Effector memory CD4-positive, alpha-beta T cell (primary cell): ENCODE measurements at places on chromosomes 7 and 10.

GRCh38 chr7:151624246-151624928, 104.7 kb upstream of the RHEB start:
- DNase-seq = no peak

DNA sequence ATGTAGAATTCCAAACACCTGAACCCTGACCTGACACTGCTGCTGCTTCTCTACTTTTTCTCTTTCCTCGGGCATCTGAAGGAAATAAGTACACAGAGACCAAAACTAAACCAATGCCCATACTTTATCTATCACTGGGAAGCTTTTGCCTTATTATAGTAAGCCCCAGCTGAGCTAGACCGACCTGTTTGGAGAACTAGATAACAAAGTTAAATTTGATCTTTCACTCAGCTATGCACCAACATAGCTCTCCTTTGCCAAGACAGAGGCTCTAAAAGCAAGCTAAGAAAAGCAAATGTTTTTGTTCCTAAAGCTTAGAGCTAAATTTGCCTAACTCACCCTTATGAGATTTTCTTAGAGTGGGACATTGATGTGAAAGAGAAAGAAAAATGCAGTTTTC, 39.1 kb downstream of the NHLRC2 start:
- DNase-seq = no peak

GRCh38 chr10:121065330-121065729, 214.2 kb downstream of the WDR11 start:
- no peak for DNase-seq

DNA sequence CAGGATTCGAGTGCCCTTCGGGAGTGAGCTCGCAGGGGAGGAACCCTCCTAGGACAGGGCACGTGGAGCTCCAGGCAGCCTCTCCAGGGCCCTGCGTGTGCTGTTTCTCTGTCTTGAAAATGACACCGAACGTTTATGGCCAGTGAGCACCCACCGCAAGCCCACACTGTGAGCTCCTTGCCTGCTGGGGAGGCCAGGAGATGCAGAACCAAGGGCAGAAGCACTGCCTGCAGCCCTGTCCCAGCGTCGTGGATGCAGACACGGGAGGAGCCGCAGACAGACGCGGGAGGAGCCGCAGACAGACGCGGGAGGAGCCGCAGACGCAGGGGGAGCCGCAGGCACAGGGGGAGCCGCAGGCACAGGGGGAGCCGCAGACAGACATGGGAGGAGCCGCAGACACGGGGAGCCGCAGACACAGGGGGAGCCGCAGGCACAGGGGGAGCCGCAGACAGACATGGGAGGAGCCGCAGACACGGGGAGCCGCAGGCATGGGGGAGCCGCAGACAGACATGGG, 314.4 kb downstream of the PTPRN2 start:
- no peak for DNase-seq

DNA sequence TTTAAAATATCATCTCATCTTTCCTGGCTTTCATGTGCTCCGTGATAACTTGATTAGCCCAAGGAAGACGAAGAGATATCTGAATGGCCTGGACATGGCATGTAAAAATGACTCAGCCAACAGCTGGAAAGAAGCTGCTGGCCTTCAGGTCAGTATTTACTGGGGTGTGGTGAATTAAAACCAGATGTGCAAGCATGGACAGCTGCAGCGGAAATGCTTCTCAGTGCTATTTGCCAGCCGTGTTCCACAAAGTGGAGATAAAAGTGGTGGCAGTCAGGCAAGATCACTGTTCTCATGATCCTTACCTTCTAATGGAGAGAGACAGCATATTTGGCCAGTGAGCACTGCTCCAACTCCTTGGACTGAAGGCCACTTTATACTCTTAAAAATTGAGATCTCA, 203.1 kb upstream of the VSTM2A start:
- DNase-seq = no peak

GRCh38 chr7:67571026-67571545, 574.5 kb downstream of the TYW1 start:
- DNase-seq = no peak

- DNase-seq = no peak
These were observed 33.2 kb upstream of the MKRN1 start for GRCh38 chr7:140512317-140513000.

GRCh38 chr10:75859141-75859540, 427.7 kb downstream of the LRMDA start:
- no peak for DNase-seq

DNA sequence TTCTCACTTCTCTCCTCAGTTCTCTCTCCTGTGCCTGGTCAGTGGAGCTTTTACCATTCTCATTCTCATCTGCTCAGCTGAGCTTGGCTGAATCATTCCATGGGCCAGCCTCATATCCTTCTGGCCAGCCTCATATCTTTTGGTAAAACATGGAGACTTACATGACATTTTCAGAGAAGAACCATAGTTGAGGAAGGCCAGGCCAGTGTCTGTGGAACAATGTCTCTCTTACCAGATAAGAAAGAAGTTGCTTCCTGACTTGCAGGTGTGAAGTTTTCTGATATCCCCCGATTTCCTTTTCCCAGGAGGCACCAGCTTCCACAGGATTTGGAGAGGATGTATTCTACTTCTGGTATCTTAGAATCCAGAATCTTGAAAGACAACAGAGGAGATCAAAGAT, 24.7 kb downstream of the ST7 start:
- no peak for DNase-seq

GRCh38 chr7:95546647-95547046, 49.7 kb downstream of the PDK4 start:
- DNase-seq = no peak

DNA sequence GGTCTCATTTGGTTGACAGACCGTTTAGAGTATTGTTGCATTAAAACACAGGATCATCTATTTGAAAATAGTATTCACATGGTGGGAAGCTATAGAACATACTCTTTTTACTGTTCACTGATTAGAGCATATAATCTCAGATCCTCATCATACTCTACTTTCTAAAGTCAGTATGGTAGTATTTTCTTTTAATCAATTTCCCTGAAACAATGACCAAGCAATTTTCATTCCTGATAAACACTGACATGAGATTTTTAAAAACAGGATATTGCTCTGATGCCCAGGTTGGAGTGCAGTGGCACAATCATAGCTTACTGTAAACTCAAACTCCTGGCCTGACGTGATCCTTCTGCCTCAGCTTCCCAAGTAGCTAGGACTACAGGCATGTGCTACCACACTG, 63.9 kb downstream of the PTPN12 start:
- no peak for DNase-seq

GRCh38 chr10:48655411-48656240, 29.0 kb upstream of the WDFY4 start:
- no peak for DNase-seq

DNA sequence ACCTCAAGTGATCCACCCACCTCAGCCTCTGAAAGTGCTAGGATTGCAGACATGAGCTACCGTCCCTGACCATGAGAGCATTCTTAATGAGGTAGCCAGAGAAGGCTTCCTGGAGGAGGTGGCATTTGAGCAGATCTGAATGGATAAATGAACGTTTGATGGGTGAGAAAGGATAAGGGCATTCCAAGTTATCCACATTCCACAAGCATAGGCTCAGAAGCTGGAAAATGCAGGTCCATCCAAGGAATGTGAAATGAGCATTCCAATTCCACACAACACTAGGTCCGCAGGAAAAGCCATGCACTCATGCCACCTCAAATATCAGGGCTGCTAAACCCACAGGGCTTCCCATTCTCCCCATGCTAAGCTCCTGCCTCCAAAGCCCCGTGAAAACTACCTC, 17.0 kb downstream of the TMEM130 start:
- no peak for DNase-seq

DNA sequence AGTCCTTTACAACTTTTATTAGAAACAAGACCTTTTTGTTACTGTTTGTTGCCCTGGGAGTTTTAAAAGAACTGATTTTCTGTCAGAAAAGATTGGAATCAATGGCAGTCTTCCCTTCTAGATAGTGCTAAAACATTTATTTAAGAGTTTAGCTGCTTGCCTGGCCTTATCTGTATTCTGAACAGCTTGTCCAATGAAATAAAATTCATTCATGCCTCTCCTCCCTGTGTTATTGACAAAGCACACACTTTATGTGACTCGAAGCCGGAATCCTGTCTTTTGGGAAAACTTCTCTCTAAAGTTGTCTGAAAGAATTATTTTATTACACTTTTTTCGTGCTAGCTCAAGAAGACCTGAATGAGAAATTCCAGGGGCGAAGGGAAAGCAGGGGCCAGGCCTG, 992.5 kb downstream of the TYW1 start:
- no peak for DNase-seq

DNA sequence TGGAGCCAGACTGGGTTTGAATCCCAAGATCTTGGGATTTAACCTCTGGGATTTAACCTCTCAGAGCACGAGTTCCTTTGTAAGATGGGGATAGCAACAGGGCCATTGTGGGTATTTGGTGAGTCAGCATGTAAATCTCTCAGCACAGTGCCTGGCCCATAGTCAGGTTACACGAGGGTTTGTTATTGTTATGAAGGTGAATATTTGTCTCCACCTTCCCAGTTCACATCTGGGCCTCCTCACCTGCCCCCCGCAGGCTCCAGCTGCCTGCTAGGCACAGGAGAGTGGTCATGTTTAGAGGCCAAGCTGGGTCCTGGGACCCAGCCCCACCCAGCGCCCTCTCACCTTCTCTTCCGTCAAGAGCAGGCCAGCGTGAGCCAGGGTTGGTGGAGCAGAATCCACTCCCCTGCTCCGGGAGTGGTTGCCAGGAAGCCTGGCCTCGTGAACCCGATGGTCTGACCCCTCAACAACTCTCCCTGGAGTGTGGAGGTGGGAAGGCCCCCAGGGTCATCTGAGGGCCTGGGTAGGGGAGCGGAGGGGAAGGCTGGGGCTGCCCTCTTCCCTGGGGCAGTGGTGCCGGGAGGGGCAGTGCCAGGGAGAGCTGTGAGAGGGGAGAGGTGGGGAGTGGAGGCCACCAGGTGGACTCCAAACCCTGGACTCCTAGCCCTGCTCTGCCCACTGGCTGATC, 26.0 kb downstream of the FAM241B start:
- no peak for DNase-seq

DNA sequence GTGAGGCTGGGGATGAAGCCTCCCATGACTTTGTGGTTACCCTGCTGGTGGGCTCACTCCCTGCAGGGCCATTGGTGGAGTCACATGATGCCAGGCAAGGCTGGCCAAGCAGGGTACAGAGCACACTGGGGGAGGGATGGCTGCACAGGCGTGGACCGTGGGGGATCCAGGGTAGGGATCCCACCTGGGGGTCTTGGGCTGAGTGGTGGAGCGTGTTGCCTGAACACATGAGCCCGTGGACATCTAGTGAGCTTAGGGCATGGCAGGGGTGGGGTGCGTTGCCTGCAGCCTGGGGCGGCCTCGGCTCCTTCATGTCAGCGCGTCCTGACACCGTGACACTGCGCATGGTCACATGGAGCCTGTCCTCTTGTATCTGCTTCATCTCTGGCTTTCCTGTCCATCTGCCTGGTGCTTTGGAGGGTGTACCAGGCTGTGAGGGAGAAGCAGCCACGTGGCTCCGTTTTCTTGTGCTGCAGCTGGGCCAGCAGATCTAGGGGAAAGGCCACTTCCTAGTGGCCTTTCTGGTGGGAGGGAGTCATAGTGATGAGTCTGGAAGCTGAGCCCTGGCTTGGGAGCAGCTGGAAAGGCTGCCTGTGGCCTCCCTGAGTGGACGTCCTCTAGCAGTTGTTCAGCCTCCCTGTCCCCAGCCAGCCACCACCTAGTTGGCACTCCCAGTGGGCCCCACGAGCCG, 96.2 kb downstream of the LHPP start:
- DNase-seq = no peak

GRCh38 chr7:108463613-108464012, 7.4 kb upstream of the NRCAM start:
- no peak for DNase-seq

GRCh38 chr10:100993986-100994708, 5.5 kb upstream of the LZTS2 start:
- no peak for DNase-seq

DNA sequence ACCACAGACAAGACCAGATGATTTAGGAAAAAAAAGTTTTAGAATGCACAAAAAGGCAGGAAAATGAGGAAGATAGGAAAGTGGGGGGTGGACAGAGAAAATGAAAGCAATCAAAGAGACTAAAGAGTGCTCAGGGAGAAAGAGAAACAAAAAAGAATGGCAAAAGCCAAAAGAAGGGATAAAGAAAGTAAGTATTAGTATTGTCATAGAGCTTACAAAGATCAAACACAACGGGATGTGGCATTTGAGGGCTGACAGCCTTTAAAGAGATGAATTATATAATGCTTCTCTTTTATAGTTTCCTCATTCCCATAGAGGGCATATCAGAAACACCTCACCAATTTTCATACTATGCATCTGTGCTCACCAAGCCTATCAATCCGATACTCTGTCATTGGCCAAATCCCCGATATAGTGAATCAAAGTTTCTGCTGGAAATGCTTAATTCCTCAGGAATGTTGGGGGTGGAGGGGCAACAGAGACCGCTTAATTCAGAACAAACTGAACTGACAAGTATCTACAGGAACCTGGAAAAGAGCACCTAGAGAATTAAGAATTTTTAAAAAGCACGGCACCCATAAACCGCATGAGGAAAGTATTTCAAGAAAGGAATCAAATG, 2.7 kb downstream of the COG5 start:
- DNase-seq = peak; percentile 6

- DNase-seq = no peak
These were observed 307.3 kb downstream of the THSD7A start for GRCh38 chr7:11524476-11525397.

DNA sequence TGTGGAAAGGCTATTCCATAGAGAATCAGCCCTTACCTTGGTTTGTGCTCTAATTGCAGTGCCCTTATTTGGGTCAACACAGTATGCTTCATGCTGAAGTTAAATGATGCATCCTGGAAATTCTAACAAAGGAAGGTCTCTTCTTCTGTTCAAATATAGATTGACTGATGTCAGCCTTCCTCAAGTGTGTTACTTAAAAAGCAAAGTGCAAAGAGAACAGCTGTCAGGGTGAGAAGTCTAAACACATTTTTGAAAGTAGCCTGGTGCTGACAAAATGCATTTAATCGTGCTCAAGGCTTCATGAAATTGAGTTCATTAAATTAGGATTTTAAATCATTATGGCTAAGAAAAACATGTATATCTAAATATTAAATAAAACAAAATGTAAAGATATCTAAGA, 19.5 kb downstream of the AGR2 start:
- DNase-seq = no peak

DNA sequence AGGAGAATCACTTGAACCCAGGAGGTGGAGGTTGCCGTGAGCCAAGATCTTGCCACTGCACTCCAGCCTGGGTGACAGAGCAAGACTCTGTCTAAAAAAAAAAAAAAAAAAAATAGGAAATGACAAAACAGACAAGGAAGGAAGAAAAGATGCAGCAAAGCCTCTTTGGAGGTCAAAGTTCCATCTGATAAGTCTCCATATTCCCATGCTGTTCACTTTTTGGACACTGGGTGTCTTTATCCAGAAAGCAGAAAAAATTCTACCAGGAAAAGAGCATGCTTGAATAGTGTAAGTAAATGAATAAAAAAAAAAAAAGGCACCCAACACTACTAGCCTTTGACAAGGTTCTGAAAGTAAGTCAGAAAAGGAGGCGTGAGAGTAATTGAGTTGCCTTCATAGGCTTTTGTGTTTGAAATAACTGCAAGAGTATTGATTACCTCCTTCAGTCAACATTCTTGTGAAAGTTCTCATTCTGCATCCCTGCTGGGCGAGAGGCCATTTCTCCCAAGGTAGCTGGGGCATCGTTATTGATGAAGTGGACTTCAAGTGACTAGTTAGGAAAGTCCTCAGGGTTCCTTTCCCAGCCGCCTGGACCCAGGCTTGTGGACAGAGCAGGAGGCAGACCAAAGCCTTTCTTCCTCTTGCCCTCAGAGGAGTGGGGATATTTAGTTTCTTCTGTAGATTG, 133.3 kb upstream of the KIF5B start:
- DNase-seq = no peak

- no peak for DNase-seq
These were observed 34.9 kb upstream of the PTF1A start for GRCh38 chr10:23157239-23157681.

- DNase-seq = no peak
These were observed 63.5 kb upstream of the C10orf90 start for GRCh38 chr10:126734015-126734414.
